ENCODE measurements at places on chromosomes 2 and 18.

DNA sequence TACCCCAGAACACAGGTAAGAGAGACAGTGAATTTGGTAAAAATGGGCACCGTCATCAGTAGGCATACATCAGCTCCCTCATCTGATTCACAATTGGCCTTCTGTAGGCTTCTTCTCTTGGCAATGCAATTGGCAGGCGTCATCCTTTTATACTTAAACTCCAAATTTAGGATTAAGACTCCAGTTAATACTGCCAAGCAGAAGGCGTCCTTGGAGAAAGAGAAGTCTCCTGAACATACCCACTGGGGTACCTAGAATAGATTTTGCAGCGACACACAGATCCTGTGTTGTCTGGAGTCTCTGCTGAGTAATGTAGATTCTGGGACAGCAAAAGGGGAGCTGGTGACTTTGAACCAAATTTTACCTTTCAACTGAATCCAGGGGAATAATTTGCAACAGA is 592 bp upstream of the METAP1D start:
- no peak for DNase-seq

DNA sequence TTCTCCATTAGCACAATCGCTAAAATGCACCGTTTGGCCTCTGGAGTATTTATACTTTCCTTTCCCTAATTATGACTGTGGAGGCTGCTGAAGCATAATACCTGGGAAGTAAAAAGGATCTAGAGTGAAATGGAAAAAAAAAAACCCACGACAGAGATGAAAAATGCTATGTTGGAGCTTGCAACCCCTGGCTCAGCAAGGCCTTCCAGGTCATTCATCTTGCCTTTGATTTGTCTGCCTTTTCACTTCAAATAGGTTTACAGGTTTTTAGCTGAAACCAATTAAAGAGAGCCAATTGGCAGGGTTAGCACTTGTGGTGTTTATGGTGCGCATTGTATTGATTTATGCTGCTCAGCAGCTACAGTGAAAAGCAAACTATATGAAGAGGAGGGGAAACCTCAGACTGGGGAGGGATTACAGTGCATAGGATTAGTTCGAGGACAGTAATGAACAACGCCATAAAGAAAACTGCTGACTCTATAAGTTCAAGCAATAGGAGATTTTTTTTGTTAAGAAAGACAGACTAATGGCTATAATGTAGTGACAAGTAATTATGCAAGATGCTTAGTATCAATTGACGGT is 347.9 kb downstream of the MEIS1 start:
- DNase-seq, result no peak

GRCh38 chr2:237639052-237639835 is 11.9 kb downstream of the LRRFIP1 start:
- no peak for DNase-seq

GRCh38 chr2:168700615-168701245 is 101.7 kb upstream of the NOSTRIN start:
- DNase-seq, result no peak

GRCh38 chr2:43317680-43318079 is 91.3 kb upstream of the ZFP36L2 start:
- no peak for DNase-seq

DNA sequence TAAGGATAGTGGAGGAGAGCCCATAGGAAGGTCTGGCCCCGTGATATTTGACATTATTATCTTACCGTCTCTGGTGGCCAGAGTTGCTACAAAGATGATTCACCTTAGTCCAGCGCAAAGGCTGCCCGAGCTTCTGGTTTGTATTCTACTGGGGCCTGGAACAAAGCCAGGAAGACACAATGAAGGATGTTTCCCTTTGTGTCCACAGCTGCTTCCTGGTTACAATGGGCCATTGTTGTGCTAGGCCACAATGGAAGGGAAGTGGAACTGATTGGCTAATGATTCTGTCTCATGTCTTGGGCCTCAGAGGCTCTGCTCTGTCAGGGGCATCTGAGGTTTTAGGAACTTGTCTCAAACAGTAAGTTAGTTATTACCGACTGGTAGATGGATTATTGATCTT is 132.2 kb downstream of the TDRD15 start:
- DNase-seq, result no peak

- no peak for DNase-seq
Observed at GRCh38 chr2:181810823-181811695, 80.5 kb upstream of the ITPRID2 start.

GRCh38 chr2:10847008-10847407 is 34.4 kb upstream of the PDIA6 start:
- DNase-seq, result no peak

DNA sequence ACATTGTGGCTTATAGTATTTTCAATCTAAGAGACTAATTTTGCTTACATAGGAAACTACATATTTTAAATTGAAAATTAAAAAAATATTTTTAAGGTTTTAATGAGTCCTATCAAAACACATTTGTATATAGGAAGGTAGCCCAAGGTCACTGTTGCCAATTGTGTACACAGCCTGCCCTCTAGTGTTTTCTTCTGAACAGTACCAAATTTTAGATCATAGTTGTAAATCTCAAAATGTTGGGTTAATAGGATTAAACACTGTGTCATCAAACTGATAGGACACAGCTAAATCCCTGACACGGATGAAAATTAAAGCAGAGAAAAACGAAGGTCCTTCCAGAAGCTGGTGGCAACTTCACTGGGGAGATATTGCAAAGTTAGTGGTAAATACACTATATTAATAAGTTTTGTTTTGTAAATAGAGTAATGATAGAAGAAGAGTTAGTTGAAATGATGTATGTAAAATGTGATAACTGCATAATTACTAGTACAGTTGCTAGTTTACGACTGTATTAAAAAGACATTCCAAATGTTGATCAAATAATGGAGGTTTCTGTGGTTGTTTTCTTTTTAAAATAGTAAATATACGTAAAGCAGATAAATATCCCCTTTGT is 19.7 kb downstream of the CLUL1 start:
- peak; percentile 3 for DNase-seq

DNA sequence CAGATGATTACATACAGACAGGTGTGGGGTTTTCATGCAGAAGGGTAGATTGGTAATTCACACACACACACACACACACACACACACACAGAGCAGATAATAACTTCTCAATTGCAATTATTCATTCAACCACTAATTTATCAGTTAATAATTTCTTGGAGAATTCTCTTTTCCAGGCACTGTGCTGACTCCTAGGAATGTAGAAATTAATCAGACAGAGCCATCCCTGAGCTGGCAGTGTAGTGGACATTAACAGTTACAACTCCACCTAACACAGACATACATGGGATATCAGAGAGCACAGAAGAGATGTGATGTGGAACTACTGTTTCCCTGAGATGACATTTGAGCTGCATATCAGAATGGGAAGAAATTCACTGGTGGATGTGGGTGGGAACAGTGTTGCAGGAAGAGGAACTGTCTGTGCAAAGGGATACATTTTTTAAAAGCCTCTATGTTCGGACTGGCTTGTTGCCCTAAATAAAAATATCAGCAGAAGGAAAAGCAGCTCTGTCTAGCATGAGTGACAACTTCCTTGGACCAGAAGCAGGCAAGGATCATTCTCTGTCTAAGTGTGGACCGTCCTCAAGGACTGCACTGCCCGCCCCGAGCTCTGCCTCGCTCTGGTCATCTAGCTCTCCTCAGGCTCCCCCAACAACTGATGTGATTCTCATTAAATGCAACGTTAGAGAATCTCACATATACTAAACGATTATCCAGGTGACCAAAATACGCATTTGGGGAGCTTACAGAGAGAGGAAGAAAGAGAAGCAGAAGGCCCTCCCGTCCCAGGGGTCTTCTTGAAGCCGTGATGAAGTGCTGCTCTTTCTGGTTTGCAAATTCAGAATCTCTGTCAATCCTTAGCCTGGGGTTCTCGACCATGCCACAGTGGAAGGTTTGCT is 173.4 kb upstream of the TRIB2 start:
- DNase-seq, result no peak

- no peak for DNase-seq
Observed at GRCh38 chr18:24799176-24799575, 338.7 kb downstream of the HRH4 start.

DNA sequence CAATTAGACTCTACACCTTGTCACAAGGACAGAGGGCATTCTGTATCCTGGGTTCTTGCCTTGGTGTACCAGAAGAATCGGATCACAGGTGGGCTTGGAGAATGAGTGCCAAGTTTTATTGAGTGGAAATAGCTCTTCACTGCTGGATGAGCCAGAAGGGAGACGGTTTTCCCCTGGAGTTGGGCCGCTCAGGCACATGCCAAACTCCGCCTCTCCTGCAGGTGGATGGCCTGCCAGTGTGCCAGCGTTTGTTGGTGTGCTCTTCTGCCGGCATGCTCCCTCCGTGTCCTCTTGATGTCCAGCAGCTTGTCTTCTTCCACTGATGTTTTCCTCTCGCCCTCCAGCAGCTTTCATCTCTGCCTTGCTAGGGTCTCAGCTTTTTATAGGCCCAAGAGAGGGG is 115.5 kb upstream of the RAB27B start:
- DNase-seq, result no peak

DNA sequence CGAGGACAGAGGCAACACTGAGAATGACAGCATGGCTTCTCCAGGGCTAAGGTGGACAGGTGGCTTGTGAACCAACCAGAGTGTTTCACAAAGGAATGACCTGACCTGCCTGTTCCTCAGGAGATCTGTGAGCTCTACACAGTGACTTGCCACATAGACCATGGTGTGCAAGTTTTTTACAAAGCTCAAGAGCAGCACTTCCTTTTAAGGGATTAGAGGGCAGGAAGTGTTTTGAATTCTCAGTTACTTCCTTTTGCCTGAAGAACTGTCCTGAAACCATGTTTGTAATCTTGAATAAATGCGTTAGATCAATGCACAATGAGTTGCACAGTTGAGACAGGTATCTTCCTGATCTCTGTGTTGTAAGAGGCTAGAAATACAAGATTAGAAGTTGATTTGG is 421.9 kb downstream of the THSD7B start:
- no peak for DNase-seq

DNA sequence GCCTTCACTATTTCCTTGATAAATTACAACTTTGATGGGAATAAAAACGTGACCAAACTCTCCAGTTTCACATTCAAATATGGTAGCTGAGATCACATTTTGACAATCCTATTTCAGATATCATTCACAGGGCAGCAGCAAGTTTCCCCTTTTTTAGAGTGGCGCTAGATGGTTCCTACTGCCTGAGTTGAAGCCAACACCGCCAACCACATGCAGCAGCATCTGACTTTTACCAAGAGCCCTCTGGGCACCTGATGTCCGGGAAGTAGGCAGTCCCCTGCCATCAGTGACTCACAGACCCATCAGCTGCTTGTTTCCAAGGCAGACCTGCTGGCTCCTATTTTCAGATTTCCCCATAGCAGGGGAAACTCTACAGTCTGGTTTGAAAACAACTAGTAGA is 4.0 kb upstream of the MREG start:
- peak; percentile 55 for DNase-seq

DNA sequence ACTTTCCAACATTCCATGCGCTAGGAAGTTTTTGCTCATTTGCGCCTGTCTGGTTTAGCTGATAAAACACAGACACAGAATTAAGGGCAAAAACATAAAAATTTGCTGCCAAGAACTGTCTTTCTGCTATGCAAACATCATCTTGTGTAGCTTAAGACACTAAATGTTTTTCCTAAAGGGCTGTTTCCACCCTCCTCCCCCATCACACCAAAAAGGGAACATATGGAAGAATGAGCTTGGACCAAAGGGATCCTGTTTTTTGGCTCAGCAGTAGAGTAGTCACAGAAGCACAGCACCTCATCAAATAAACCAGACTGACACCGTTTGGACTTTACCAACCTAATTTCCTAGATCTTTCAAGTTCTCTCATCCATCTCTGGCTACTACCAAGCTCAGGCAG is 210.1 kb downstream of the ZNF521 start:
- DNase-seq, result no peak

DNA sequence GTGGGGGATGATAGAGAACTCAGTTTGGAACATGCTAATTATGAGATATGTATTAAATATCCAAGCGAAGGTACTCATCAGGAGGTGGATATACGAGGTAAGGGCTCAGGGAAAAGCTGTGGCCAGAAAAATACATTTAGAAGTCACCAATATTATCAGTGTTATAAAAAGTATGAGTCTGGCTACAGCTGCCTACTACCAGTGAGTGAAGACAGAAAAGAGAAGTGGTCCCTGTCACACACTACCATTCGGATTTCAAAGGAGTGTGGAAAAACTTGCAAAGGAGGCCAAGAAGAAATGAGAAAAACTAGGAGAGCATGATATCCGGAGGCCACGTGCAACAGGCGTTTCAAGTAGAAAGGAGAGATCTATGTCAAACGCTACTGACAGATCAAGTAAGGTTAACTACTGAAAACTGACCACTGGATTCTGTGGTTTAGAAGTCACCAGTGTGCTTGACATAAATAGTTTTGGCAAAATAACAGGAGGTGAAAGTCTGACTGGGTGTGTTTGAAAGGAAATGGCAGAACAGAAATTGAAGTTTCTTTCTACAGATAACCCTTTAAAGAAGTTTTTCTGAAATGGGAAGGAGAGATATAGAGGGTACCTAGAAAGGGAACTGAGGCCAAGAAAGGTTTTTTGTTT is 118.7 kb upstream of the DNMT3A start:
- no peak for DNase-seq
